ENCODE measurements at places on chromosomes 11 and 22.

GRCh38 chr11:30489511-30489910 is 96.6 kb downstream of the MPPED2 start:
- DNase-seq = no peak

- no peak for DNase-seq
Measured at GRCh38 chr22:17920992-17921650, 103.2 kb downstream of the MICAL3 start.

GRCh38 chr11:2574553-2575535 is 125.0 kb downstream of the KCNQ1OT1 start:
- no peak for DNase-seq

- peak; percentile 91 for DNase-seq
Measured at GRCh38 chr11:116234989-116235568, 537.7 kb downstream of the BUD13 start.

- DNase-seq = no peak
Measured at GRCh38 chr11:62999649-63000048, 14.9 kb upstream of the SLC22A6 start.

GRCh38 chr11:128424271-128424711 is 163.1 kb downstream of the ETS1 start:
- DNase-seq = no peak

DNA sequence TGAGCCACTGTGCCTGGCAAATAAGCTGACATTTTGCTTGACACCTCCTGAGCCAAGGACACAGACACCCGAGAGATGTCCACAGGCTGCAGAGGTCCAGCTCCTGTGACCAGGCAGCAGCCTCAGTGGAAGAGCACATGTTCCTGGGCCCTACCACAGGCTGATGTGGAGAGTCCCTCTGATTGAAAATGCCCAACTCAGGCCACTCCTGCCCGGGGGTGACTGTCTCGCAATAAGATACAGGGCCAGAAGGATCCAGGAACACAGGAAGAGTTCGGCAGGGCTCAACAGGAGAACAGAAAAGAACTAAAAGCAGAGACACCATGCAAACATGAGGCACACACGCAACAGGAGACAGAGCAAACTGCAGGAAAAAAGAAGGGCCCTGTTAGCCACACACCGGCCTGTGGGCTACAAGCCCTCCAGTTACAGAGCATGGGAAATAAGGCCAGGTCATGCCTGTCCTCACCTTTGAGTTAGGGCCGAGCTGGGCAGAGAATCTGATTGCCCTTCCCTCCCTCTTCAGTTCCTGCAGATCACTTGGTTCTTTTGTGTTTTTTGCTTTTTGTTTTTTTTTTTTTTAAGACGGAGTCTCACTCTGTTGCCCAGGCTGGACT is 28.3 kb upstream of the MALAT1 start:
- DNase-seq = no peak

DNA sequence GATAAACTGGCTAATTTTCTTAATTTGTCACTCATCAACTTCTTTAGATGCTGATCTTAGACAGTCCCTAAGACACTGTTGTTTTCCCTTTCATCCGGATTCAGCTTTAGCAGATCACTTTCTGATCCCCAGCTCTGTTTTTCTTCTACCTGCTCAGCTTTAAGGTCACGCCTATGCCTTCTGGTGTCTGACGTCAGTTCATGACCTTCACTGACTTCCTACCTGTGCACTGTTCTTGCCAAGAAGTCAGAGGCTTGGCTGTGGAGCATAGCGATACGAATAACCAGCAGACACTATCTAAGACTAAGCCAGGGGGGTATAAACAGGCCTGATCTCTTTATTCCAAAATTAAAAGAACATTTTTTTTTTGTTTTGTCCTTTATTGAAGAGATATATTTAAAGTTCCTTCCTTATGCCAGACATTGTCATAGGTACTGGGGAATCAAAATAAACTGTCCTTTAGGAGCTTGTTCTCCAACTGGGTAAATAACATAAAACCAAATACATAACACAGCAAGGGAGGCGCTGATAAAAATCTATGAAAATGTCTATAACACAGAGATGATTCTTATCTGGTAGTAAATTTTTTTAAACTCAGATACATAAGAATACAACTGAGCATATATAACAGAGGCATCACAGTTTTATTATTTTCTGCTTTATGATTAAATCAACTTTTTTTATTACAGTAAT is 352.2 kb upstream of the CTSC start:
- no peak for DNase-seq

All from NCI-H345 (cell line).